ENCODE measurements at places on chromosomes 5 and 9.

GRCh38 chr5:92874790-92875189 lies 706.2 kb downstream of the NR2F1-AS1 start:
- no peak for DNase-seq

DNA sequence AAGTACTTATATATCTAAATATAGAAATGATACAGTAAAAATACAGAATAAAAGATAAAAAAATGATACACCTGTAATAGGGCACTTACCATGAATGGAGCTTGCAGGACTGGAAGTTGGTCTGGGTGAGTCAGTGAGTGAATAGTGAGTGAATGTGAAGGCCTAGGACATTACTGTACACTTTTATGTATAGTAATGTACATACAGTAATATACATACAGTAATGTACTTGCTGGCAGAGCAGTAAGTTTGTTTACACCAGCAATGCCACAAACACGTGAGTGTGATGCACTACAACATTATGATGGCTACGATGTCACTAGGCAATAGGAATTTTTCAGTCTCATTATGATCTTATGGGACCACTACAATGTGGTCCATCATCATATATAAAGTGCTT lies 34.2 kb downstream of the SUSD1 start:
- DNase-seq, result no peak

GRCh38 chr9:83956086-83956435 lies 24.0 kb downstream of the HNRNPK start:
- DNase-seq, result peak; percentile 57

DNA sequence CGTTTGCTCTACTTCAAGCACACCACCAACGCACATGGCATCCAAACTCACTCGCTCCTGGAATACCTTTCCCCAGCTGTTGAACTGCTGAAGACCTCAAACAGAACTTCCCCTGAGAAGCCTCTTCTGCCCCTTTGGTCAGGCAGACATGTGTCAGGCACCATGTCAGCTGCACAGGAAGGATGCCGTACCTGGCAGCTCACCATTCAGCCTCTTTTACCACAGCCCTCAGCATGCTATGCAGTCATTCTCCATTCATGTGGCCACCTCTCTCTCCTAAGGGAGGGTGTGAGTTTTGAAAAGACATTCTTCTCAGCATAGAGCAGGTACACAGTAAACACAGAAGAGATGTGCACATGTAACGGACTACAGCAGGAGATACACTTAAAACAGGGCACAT lies 14.2 kb downstream of the IL4 start:
- DNase-seq, result no peak

- peak; percentile 15 for DNase-seq
Measured at GRCh38 chr5:90528601-90529193, 687 bp downstream of the LYSMD3 start.

GRCh38 chr5:78983601-78984438 lies 1.3 kb downstream of the ARSB start:
- DNase-seq, result peak; percentile 24

- DNase-seq, result no peak
Measured at GRCh38 chr9:14911046-14911445, 818 bp upstream of the FREM1 start.

- no peak for DNase-seq
Measured at GRCh38 chr5:10580531-10581423, 16.9 kb downstream of the ANKRD33B start.

- DNase-seq, result no peak
Measured at GRCh38 chr9:37897665-37898064, 6.3 kb downstream of the SLC25A51 start.

DNA sequence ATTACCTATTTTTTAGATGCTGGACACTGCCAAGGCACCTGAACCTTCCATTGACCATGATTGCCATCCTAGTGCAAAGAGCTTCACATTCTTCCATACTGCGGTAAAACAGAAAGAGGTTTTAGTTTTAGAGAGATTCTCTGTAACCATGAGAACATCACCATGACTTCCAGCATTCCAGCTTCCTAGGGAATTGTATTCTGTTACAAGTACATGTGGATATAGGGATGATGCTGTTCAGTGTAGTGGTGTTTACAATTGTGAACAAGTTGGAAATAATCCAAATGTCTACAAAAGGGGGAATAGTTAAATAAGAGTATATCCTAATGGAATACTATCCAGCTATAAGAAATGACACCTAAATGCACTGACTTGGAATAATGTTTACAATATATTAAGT lies 22.4 kb downstream of the NIPSNAP3B start:
- DNase-seq, result no peak

DNA sequence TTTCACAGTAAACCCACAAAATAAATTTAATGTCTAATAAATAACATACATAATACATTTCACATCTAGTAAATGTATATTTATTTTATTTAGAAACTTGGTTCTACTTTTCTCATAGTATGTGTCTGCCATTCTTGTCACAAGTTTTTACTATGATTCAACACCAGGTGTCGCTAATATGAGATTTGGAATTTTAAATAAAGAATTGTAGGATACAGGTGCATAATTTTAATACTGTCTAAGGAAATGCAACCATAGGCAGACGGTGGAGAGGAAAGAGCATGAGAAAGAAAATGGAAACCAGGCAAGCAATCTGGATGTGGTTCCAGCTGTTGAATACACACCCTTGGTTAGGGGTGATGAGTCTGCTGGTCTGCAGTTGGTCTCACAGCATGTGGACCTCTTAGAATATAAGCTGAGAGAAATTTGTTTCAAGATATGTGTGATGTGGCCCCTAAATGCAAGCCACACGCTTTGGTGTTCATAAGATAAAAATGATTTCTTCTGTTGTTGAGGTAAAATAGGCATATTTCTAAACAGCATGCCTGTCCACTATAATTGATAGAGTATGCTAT lies 114.7 kb upstream of the TXNDC8 start:
- no peak for DNase-seq

GRCh38 chr5:97164846-97165245 lies 18.2 kb downstream of the RIOK2 start:
- no peak for DNase-seq

DNA sequence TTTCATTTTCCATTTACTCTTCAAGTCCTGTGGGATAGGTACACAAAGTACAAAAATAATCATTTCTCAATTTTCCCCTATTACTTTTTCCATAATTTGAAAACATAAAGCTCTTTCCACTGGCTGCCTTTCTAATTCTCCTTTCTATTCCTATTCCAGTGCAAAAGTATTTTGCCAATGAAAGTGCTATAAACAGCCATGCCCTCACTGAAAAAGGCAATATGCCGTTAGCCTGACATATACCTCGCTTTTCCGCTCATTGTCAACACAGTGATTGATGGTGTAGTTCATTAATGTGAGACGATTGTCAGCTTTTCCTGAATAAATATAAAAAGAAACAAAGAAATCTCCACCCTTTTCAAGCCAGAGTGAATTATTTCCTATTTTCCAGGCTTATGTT lies 97.5 kb downstream of the EBF1 start:
- DNase-seq, result no peak

DNA sequence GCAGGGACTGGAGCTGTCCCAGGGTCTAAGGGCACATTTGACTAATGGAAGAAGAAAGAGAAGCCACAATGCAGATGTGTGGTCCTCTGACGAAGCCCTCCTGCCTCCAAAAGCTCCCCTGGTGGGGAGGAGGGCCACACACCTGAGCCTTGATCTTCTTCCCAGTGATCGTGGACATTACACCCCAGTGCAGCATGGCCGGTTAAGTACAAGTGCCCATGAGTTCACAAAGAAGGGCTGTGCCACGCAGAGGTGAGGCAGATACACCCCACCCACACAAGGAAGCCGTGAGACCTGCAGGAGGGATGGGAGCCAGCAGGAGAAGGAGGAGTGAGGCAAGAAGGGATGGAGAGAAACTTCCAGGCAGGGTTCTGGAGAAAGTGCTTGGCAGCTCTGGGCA lies 199.0 kb upstream of the MVB12B start:
- DNase-seq, result no peak

- no peak for DNase-seq
Measured at GRCh38 chr5:136598802-136599404, 233.6 kb upstream of the TRPC7 start.

GRCh38 chr9:116572095-116572748 lies 114.9 kb upstream of the TRIM32 start:
- peak; percentile 74 for DNase-seq

DNA sequence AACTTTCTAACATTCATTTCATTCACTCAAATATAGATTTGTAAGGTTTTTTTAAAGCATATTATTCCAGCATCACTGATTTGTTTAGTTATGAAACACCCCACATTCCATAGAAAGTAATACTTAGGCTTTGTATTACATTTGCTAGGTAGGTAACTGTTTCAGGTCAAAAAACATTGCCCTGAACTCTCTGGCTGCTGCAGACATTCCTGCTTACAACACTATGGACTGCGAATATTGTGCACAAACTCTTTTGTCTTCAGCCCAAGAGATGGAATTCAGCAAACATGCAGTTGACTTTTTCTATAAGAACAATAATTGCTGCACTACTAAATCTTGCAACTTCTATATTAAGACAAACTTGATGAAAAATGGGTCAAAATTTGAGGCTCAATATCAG lies 301.0 kb downstream of the ARL15 start:
- DNase-seq, result no peak

GRCh38 chr9:123689701-123690428 lies 240.1 kb downstream of the DENND1A start:
- DNase-seq, result no peak

- no peak for DNase-seq
Measured at GRCh38 chr9:109604781-109605180, 106.7 kb upstream of the PTPN3 start.

- DNase-seq, result no peak
Measured at GRCh38 chr5:137415231-137415681, 83.9 kb downstream of the SPOCK1 start.

GRCh38 chr5:139062910-139063663 lies 135.1 kb downstream of the SIL1 start:
- DNase-seq, result no peak

DNA sequence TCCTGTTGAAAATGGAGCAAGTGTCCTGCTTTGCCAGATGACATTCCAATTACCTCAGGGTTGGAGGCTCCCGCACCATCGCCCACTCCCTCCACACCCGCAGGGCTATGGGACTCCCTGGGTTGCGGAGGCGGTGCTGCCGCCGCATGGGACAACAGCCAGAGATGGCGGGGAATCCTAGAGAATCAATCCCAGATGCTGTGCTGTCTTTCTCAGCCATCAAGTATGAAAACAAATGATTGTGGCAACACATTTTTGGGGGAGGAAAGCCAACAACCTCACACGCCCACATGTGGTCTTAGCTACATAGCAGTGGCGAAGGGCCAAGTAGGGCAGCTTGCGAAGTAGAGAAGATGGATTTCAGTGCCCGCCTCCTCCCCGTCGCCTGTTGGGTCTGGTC lies 46.7 kb downstream of the IL31RA start:
- no peak for DNase-seq

DNA sequence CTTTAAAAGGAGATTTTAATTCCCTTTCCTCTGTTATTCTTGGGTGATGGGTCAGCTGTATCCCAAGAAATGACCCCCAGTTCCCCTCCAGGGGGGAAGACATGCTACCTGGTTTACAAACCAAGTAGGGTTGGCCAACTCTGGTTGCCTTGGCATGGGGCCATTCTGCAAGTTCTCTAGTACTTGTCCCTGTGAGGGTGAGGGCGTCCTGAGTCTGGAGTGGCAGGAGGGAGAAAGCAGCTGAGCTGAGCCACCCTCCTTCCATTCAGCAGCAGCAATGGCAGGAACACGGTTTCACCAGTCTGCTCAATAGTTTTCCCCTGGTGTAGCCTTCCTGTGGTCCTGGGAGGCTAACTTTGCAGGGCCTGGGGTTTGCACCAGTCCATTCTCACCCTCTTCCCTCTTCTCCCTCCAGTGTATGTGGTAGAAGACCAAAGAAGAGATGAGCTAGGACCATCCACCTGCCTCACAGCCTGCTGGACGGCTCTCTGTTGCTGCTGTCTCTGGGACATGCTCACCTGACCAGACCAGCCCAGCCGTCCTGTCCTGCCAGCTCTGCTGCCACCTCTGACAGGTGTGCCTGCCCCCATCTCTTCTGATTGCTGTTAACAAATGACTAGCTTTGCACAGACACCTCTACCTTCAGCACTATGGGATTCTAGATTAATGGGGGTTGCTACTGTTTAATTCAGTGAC lies 59.9 kb downstream of the PFDN1 start:
- DNase-seq, result no peak

- DNase-seq, result no peak
Measured at GRCh38 chr9:18905028-18905882, 127.8 kb downstream of the SAXO1 start.

- DNase-seq, result peak; percentile 16
Measured at GRCh38 chr9:14156046-14156445, 157.9 kb downstream of the NFIB start.

DNA sequence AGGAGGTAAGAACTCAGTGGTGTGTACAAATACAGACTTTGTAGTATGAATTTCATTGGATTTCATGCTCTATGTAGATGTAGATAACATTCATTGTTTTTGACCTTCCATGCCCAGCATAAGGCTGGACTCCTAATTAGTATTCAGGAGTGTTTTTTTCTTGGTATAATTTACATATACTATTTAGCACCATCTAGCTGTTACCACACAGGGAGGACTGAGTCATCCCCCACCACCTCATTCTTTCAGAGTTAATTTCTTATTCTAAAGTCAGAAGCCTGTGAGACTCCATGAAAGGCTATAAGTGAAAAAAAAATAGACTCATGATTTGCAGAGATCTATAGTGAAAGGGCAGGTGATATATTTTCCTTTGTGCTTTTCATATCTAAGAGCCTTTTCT lies 555.0 kb downstream of the PRR16 start:
- DNase-seq, result no peak

DNA sequence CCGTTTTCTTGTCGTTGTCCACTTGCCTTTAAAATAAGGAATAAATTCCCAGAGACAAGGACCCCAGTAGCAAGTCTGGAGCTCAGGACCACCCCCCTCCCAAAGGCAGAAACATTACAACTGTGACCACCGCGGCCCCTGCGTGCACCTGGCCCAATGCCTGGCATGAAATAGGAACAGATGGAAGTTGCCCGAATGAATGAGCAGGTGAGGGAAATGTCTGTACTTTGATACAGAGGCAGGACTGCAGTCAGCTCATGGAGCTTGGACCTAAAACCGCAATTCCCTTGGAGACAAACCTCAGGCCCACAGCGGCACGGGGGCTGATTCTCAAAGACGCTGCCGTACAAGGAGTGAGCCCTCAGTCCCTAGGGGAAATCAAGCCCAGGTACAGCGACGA lies 55.3 kb upstream of the SARDH start:
- DNase-seq, result no peak

- no peak for DNase-seq
Measured at GRCh38 chr9:96331236-96331947, 29.4 kb upstream of the HSD17B3 start.

DNA sequence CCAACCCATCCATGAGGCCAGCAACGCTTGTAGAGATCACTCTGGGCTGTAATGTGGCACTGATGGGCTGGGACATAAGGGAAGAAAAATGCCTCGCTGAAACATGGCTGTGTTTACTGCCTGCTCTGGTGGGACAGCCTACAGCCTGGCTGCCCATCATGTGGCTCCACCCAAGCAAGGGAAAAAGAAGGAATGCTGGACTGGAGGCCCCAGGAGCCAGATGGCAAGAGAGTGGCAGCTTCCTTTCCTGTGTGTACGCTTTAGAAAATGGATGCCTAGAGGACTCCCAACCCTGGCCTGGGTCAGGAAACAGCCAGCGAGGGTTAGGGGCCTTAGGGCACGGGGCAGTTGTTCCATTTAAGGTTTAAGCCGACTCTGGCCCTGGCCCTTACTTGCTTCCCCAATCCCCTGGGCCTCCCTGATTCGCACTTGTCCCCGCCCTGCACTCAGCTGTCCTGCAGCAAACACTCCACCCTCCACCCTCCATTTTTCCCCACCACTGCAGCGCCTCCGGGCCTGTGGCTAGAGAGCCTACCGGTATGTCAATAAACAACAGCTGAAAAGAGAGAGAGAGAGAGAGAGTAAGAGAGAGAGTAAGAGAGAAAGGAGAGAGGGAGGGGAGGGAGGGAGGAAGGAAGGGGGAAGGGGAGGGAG lies 819.4 kb downstream of the SEMA5A start:
- no peak for DNase-seq
